ENCODE measurements at places on chromosomes 5 and 9. TPM values are rescaled to one million over a fixed set of nuclear protein-coding genes. Genes with fewer than 3 reads are reported as not detected.

DNA sequence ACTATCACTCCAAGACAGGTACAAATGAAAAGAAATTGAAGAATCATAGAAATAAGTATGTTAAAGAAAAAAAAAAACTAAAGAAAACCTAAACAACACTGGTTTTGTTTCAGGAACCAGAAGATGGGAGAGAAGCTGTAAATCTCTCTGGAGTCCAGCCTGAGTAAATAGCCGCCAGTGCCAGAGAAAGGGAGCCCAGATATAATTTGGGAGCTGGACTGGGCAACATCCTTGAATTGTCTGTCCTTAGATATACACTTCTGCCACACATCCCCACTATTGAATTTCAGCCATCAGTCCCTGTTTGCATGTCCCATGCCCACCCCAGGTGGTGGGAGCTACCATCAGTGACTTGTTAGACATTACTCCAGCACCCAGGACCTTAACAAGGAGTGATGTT, 979.6 kb downstream of the DTWD2 start:
- no peak for DNase-seq

DNA sequence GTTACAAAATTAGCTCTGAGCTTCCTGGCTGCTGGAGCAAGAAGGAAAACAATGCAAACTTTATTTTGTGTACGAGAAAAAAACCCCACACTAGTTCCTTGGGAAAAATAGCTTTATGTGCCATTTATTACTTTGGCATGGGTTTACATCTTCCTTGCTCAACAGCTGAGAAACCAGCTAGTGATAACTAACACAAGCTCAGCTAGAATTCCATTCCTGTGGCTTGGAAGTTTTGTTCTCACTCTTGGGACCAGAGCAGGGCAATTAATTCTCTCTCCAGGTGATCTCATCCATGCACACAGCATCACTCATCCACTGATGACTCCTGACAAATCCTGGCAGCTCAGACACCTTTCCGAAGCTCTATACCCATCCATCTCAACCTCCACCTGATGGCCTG, 104.1 kb downstream of the CRB2 start:
- DNase-seq, result no peak

DNA sequence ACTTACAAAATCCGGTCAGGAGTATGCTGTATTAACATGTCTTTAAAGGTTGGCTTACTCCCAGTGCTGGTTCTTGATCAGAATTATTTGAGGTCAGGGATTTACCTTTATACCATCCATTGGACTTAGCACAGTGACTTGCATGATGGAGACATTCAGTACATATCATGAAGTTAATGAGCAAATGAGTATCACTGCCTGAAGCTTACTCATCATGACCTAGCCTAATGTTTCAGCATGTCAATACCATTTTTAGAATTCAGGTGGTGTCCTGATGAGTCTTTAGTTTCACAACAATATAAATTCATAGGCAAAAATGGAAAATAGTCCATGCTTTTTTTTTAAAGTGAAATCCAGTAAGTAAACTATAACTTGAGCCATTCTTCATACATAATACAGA, 226.0 kb upstream of the C9orf72 start:
- no peak for DNase-seq

Gene GCNT1
- 7.1 TPM for polyA plus RNA-seq

Gene DPH7
- polyA plus RNA-seq, result 19.4 TPM

Gene ADGRD2
- polyA plus RNA-seq, result 5.0 TPM

- no peak for DNase-seq
These were observed 387.9 kb upstream of the MEF2C start for GRCh38 chr5:89270901-89271300.

DNA sequence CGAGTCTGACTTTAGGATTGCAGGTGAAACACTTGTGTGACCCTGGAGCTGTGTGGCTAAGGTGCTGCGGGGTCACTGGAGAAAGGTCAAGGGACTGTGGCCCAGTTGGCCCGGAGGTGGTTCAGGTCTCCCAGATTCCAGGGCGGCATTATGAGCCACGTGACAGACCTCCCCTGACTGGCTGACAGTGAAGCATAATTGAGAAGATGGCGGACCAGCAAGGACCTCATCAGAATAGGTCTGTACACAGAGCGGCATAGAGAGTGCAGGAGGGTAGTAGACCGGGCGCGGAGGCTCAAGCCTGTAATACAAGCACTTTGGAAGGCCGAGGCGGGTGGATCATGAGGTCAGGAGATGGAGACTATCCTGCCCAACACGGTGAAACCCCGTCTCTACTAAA, 815 bp upstream of the ODF2 start:
- no peak for DNase-seq

Gene PLCXD3
- polyA plus RNA-seq, result 0.31 TPM
